Activated T-helper 1 cell treated with anti-CD3 and anti-CD28 coated beads, Interleukin-2, amount 50 U/mL, for 16 hours (primary cell): ENCODE measurements at places on chromosomes 7 and 10.

GRCh38 chr10:130543794-130544193 lies 407.6 kb downstream of the GLRX3 start:
- no peak for DNase-seq

DNA sequence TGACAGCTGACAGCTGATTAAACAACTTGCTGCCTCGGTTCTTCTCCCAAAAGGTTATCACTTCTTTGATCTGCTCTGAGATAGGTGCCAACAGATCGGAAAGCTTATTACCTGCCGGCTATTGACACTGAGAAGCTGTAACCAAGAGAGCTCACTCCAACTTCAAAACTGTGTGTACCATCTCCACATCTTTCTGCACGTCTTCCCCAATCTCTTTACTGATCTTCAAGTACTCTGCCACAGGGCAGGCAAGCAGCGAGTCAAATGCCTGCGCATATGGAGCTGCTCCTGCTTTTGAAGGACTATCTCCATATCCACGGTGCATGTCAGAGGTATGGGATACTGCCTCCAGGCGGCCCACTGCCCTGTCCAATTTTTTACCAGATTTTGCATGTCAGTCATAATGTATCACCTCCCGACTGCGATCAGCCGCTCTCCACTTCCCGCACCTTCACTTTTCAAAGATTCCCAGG lies 352 bp upstream of the ZNF485 start:
- no peak for DNase-seq

DNA sequence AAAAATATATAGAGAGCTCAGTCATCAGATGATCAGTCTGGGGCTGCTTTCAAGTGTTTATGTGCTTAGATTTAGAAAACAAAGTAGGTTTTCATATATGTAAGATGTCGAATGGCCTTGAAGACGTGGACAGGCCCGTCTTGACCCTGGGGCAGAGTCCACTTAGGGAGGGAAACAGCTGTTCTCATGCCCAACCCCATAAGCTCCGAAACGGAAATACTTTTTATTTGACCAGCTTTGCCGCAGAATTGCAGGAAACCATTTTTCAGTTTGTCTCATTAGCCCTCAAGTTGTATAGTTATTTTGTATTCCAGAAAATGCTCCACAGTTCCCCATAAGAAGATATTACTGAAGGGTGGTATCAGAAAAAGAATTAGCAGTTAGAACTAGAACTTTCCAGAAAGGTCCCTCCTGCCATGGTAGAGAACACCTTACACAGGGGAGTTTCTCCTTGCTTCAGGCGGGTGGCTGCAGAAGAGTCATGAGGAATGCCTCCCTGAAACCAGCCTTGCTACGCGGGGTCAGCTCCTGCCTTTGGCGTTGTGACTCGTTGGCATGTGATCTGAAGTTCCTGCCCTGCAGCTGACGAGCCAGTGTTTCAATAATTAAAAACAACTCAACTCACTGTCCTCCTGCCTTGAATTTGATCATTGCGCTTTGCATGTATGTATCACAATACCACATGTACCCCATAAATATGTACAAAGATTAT lies 192.7 kb downstream of the CELF2 start:
- DNase-seq, result no peak

GRCh38 chr10:49598986-49599385 lies 11.1 kb upstream of the SLC18A3 start:
- DNase-seq, result no peak

GRCh38 chr7:11753433-11753832 lies 78.6 kb downstream of the THSD7A start:
- no peak for DNase-seq

- no peak for DNase-seq
Observed at GRCh38 chr7:45389073-45389872, 184.9 kb upstream of the ADCY1 start.

DNA sequence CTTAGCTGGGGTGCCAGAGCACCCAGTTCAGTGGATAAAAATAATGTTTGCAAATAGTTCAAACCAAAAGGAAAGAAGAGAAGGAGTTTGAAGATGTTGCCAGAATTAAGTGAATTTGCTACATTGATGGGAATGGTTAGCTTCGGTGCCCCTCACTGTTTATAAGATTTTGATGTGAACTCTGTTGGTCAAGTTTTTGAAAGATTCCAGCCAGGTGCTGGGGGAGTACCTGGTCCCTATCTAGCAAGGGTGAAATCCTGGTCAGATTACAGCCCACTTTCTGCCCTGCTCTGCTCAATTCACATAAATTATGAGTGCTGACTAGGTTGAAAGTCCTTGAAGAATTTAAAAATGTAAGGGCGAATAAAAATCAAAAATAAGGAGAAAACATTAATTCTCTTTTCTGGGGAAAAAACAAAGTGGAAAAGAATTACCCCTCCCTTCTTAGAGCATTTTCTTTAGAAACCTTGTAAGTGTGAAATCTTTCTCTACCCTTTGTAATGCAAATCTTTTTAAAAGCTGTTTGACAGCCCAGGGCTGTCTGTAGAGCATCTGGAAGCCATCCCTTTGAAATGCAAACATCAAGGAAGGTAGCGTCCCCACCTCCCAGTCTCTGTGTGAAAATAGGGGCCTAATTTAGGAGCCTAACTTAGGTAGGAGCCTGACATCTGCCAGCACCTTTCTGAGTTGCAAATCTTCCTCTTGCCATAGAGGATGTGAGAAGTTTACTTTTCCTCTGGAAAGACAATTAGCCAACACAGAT lies 1.4 kb upstream of the GIMAP5 start:
- DNase-seq, result no peak

DNA sequence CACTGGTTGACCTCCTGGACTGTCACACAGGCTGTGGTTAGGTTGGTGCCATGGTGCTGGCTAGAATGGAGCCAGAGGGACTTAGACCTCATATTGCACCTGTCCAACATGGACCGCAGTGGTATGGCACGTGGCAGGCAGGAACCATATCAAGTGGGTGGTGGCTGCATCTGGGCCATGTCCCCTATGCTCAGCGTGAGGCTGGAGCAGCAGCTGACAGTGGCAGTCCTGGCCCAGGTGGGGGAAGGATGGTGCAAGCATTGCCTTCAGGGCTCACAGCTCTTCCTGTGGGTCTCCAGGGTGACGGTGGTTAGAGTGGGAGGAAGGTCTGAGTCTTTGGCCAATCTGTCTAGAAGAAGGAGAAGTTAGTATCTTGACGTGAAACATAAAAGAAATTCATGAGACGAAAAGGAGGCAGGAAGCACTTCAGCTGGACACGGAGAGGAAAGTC lies 54.5 kb upstream of the PFKFB3 start:
- DNase-seq, result no peak

GRCh38 chr7:22468609-22469008 lies 31.4 kb downstream of the STEAP1B start:
- DNase-seq, result no peak

GRCh38 chr10:49312246-49312869 lies 13.4 kb downstream of the C10orf71 start:
- no peak for DNase-seq

DNA sequence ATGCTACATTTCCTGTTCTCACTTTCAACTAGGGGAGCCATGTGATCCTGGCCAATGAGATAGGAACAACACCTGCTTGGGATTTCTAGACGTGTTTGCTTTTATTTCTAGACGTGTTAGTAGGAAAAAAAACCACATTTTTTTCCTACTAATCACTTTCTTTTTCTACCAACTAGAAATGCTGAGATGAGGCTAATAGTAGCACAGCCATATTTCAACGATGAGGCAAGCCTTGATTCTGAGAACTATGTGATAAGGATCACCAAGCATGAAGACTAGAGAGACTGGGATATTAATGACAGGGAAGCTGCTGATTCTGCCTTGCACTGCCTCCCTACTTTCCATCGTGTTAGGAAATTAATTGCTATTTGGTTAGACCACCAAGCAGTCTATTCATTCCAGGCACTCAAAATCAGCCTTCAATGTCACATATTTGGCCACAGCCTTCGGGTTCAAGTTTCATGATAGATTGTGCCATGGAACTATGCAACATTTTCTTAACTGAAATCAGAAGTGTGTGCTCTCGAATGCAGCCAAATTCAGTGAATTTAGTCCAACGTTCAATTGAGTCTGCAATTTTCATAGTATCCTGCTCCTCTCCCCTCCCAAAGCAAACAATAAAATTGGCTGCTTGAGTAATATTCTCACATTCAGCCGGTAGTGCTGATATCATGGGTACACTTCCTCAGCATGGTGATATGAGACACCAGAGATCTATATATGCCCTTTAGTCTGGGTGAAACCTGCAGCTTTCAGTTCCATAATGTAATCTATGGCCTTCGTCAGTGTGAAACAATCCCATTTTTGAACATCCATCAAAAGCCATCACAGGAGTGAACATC lies 98.1 kb downstream of the GPR37 start:
- DNase-seq, result no peak

DNA sequence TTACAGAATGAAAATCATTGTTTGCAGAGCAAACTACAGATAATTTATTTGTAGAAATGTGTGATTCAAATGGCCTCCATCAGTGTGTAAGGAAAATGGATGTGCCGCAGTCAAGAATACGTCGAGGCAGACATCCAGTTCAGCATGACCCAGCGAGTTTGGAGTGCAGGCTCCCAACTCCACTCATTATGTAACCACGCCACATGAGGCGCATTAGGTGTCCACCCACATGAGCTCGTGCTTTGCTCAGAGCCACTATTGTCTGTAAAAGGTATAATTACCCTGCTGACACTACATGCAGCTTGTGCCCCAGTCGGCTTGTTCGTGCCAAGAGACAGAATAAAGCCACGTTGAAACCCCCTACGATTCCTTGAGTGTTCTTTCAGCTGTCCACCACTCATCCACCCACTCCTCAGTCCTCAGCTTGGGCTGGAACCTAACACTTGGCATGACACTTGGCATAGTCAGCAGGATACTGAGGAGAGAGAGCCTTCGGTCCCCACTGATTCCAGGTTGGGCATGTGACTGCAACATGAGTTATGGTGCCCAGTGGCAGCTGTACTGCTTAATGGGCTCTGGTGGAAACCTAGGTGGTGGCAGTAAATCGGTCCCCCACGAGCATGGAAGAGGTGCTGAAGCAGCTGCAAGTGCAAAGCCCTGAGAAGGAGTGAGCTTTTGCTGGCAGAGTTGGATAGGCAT lies 102.7 kb downstream of the BICC1 start:
- DNase-seq, result no peak

DNA sequence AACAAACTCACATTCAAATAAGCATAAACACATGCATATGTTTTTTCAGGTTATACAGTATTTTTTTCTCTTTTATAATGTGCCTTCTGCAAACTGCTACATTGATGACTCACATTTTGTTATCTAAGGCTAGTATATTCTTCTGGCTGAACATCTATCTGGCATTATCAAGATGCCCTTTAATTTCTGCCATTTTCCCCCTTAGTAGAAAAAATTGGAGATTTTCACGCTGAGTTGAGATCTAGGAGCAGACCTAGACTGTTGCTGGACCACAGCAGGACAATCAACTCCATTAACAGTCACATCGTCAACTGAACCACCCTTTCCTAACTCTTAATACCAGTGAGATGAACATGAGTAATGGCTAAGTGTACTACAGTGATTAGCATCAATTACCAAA lies 41.6 kb downstream of the ERCC6 start:
- DNase-seq, result no peak

DNA sequence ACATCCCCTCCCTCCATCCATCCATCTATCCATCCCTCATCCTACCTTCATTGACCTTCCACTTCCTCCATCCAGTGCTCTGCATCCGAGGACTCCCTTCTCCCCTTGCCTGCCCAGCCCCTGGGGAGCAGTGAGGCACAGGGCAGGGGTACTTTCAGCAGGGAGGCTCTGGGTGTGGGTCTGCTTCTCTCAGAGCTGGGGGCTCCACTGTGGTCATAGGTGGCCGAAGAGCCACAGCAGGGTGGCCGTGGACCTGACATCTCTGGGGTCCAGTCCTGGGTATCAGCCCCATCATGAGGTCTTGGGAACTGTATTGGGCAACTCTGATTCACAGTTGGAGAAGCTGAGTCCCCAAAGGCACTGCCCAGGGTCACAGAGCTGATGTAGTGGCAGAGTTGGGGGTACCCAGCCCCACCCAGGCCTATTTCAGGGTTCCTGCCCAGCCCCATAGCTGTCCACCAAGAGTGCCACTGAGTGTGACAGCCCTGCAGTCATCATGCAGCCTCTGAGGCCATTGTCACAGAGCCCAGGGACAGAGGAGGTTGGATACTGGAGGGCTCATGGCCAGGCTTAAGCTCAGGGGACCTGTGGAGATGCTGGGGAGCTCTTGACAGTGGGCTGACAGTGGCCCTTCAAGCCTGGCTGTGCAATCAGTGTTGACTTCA lies 35.3 kb upstream of the DPYSL4 start:
- no peak for DNase-seq
